ENCODE measurements at places on chromosomes 6 and 20.

GRCh38 chr6:38796006-38796405 is 80.9 kb downstream of the DNAH8 start:
- DNase-seq = no peak

DNA sequence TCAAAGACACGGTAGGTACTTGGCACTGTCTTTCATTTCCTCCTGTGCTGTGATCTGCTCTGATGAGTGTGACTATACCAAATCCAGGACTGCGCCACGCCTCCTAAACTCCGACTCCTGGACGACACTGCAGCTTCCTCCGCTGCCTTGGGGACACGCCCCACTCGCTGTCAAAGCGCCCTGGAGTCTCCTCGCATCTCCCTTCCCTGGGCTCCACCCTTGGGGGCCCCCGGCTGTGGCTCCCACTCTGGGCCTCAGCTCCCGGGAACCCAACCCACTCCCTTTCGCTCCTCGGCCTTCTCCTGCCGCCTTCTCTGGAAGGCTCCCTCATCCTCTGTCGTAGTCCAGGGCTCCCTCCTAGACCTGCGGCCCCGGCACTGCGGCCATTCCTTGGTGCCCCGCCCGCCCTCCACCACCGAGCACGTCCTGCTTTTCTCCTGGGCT is 61.2 kb downstream of the RSPH3 start:
- DNase-seq = no peak

DNA sequence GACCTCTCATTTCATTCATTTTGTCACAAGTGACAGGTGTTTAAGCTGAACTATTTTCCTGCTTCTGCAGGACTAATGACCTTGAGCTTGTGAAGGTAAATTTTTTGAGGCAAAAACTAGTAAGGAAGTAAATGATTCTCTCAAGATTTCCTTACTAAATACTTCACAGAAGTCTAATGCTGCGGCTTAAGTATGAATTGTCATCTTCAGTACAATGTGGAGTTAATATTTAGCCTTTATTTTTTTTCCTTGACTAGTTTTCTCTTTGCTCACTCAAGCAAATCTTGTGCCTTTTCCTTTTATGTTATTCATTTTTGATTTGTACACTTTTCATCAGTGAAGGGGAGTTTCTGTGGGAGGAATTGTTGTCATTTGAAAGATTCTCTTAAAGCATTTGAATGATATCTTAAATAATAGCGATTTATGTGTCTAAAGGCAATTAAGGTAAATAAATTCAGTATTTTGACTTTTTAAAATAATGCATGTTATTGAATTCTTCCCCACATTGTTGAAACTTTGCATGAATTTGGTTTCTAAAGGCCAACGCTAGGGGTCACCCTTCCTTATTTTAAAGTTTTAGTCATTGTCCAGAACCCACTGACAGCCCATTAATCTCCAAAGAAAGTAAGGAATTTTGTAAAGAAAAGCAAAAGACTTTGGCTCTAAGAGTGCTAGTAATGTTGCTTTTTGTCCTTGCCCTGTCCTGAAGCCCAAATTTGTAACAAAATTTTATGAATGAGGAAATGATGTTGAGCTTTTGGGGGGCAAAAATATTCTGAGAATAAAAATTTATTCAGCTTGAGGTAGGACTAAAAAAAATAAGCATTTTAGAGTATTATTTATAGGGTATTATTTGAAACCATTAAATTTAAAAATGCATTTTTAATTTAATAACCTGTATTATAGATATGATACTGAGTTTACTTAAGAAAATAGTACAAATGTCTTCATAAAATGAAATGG is 157.4 kb upstream of the LAMA2 start:
- DNase-seq = no peak

GRCh38 chr20:51800060-51800871 is 2.1 kb downstream of the SALL4 start:
- no peak for DNase-seq

DNA sequence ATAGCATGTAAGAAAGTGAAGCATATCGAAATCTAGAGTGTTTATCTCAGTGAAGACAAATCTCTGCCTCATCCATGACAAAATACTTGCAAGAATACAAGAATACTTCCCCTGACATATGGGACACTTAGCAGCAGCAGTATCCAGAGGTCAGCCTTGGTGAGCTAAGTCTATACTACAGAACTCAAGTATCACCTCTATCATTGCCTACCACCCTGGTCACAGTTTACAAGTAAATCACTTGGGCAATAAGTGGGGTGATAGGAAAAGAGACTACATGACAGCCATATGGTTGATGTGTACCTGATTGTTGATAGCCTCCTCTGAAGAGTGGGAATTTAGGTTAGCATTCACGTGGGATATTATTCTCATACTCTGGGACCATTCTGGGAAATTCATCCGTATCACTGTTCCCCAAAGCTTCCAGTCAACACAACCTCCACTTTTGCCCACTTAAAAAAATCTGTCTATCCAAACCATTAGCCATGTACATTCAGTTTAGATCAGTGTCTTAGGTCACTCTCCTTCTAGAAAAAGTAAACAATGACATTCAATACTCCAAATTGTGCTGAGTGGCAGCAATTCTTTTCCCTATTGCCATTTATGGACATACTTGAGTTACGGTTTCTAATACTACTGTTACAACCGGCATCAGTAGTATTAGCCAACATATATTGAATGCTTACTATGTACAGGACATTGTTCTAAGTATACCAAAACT is 118.2 kb upstream of the PRSS16 start:
- no peak for DNase-seq

DNA sequence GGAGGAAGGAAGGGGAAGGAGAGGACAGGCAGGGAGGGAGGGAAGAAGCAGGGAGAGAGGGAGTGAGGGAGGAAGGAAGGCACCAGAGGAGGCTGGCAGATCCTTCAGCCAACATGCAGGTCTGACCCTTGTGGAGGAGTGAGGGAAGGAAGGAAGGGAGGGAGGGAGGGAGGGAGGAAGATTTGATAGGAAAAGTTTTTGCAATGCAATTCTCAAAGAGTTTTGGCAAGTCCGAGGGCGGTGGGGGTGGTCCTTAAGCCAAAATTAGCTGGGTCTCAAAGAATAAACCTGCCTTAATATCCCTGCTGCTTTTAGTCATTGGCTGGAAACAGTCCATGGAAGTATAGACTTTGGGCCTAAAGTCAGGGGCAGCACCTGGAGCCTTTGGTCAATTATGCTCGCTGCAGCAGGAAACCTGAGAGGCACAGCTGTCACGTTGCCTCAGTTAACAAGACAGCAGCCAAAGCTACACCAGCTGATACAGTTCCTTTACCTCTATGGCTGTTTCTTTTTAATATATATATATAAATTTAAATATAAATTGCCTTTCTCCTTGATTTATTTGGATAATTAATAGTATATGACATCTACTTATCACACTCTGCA is 115.7 kb upstream of the RALGAPA2 start:
- no peak for DNase-seq

DNA sequence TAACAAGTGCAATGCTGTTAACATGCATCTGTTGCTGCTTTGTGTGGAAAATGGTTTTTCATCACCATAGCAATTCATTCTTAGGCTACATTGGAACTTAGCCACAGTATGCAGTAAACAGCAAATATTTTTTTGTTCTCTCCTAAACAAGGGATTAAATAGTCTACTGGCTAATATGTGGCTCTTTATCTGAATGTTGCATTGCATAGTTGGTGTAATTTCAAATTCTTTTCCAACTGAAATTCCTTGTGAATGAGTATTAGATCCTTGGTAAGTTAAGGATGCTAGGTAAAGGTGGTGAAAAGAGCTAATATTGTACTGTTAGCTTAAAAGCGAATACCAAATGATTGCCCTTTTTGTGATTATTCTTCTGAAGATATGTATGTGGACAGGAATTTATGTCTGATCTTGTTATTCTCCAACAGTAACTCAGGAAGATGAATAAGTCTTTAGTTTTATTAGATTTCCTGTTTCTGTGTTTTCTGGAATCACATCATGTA is 958 bp downstream of the MLIP start:
- DNase-seq = no peak

GRCh38 chr6:117449549-117450439 is 24.1 kb upstream of the ROS1 start:
- no peak for DNase-seq

DNA sequence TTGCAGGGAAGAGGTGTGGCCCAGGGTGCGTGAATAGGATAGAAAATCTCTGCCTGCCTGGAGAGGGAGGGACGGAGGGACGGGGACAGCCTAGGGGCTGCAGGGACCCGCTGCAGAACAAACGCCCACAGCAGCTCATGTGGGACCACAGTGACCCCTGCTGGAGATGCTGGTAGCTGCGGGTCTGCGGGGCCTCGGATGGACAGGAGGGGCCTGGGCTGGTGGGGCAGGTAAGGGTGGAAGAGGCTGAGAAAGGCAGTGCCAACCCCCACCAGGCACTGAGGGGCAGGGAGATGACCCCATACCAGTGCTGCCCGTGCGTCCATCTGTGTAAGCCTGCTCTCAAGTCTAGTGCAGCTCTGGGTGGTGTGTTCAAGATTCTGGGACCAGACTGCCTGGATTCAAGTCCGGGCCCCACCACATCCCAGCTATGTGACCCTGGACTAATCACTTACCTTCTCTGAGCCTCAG is 39.4 kb downstream of the KIAA1755 start:
- no peak for DNase-seq

DNA sequence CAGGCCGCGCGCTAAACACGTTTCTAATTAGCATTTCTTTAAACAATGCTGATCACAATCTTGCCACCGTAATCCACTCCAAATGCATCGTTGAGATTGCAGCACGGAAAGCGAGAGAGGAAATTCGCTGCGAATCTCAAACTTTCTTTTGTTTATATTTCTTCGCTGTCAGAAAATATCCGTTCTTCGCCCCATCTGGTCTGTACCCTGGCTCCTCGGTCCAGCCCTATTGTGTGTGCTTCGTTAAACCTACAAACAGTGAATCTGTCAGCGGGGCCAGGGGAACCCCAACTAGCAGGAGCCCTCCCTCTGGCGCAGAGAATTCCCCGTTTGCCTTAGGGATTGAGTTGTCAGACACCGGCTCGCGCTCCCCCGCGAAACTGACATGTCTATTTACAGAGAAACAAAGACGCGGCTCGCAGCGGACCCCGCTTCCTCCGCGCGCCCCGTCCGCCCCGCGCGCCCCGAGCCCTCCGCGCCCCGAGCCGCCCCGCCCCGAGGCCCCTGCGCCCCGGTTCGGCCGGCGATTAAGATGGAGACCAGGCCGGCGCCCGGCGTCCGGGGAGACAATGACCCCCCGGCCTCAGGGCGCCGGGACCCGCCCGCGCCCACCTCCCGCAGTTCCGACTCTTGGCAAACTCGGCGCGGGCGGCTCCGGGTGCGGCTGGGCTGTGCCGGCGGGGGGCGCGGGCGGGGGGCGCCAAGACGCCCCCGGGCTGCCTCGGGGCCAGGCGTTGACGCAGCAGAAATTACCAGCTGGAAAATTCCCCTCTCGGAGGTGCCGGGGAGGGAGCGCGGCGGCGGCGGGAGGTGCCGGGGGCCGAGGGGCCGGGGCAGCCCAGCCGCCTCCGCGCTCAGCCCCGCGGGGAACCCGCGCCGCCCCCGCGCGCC is 874 bp downstream of the ZBTB46 start:
- DNase-seq = no peak

GRCh38 chr6:13457577-13457976 is 29.8 kb downstream of the GFOD1 start:
- DNase-seq = no peak

- DNase-seq = no peak
Observed at GRCh38 chr20:24488800-24489175, 19.4 kb downstream of the SYNDIG1 start.

- no peak for DNase-seq
Observed at GRCh38 chr20:19070026-19070425, 142.4 kb upstream of the SLC24A3 start.

DNA sequence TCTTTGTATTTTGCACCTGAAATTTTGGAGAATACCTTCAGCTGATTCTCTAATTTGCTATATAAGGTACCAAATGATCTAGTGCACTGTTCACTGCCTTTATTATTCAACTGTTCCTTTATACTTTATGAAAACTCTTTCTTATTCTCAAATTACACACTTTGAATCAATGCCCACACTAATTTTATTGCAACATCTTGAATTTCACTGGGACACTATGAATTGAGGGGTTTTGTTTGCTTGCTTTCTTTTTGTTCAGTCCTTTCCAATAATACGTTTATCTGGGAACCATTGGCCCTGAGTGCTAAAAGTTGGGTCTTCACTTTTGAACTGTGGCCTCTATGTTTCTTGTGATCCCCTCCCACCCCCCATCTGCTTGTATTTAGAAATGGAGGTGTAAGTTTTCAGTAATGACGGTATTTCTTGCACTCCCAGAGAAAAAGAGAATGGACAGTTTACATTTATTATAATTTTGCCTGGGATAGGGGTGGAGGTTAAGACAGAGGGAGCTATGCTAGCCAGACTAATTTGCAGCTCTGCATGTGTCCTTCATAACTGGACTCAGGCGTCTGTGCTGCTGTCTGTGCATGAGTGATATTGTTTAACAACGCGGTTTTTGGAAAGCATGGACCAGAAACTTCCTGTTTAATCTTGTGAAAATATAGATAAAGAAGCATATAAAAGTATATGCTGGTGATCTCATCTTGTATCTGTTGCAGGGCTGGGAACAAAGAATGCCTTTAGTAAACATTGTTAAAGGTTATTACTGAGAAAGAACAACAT is 98.1 kb downstream of the DNAH8 start:
- DNase-seq = no peak

DNA sequence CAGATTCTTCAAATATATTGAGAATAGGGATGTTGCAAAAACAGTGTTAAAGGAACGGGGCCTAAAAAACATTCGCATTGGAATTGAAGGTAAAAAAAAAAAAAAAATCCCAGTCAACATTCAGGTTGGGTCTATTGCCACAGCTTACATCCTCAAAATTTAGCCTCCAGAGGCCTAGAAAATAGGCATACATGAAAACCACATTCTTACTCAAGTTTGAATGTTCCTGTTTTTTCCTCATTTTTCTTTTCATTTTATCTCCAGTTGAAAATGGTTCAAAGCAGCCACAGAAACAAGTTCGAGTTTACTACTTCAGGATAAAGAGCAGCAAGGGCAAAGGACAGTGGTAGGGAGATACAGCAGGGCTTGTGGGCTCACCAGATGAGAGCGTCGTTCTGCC is 41.9 kb downstream of the KCTD20 start:
- DNase-seq = no peak

GRCh38 chr6:31079656-31080261 is 32.6 kb downstream of the C6orf15 start:
- no peak for DNase-seq
